Osteocyte (in vitro differentiated cells): ENCODE measurements at places on chromosomes 7 and 10. TPM values are rescaled to one million over a fixed set of nuclear protein-coding genes. Genes with fewer than 3 reads are reported as not detected.
A peak's percentile ranks its signal among the peaks of the same experiment; 100 is the strongest.

CALML3 gene
- not detected in 2 replicates for total RNA-seq

C10orf143 gene
- 2.9 and 4.1 TPM in 2 replicates for total RNA-seq

DNA sequence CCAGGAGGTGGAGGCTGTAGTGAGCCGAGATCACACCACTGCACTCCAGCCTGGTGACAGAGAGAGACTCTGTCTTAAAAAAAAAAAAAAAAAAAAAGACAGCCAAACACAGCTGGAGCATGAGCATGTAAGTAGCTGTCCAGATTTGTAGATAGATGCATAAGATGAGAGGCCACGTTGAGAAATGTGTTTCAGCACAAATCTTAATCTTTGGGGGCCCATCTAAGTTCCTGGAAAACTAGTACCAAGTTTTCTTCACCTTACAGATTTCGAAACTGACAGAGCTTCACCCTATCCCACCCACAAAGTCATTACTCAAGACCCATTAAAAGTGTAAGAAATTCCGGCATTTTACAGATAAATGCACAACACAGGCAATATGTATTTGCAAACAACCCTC, 208.2 kb downstream of the PARD3 start:
- no peak overlapping the region for H3K27ac ChIP-seq
- H3K4me1 ChIP-seq = peaks cover 13% of the 10 kb centered on the region
- H3K36me3 ChIP-seq = no peaks in the 10 kb centered on the region
- H3K27me3 ChIP-seq = no peaks in the 10 kb centered on the region

- no peaks in the 10 kb centered on the region for H3K27me3 ChIP-seq
- H3K4me3 ChIP-seq = no peak overlapping the region
- H3K4me1 ChIP-seq = peaks cover 15% of the 10 kb centered on the region
- peak overlapping the region; percentile 61 for H3K27ac ChIP-seq
- peaks cover 27% of the 10 kb centered on the region for H3K36me3 ChIP-seq
Measured at GRCh38 chr10:114163062-114163461, 10.9 kb downstream of the CCDC186 start.
